ENCODE measurements at places on chromosomes 6 and 20.

DNA sequence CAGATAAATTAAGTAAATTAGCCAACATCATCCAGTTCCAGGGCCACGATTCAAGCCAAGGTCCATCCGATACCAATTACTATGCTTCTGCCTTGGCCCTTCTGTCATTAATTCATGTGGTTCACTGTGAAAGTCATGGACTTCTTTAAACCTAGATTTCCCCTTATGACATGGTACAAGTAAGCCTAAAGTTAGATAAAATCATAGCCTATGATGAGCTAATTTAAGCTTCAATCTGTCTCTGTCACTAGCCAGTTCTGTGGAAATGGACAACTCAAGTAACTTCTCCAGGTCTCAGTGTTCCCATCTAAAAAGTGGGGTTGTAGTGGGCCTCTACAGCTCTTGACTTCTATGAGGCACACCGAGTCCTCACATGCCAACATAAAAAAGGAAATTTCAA lies 225.5 kb upstream of the MARCKS start:
- no peak for DNase-seq

DNA sequence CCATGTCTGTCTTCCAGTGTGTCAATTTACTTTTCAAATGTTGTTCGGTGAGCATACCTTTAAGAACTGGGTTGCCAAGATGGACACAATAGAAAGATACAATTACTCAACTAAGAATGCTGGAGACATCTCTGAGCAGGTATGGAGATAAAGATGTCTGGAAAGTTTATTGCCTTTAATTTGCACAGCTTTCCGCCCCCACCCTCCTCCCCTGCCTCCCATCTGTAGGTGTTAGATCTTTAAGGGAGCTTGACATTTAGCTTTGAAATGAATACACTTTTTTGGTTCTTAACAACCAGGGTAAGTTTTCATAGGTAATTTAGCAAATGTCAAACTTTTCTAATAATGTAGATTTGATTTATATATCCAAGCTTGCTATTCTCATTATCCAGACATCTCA lies 104.4 kb downstream of the BTBD3 start:
- no peak for DNase-seq

GRCh38 chr6:3726421-3726820 lies 25.1 kb downstream of the PXDC1 start:
- DNase-seq, result no peak

DNA sequence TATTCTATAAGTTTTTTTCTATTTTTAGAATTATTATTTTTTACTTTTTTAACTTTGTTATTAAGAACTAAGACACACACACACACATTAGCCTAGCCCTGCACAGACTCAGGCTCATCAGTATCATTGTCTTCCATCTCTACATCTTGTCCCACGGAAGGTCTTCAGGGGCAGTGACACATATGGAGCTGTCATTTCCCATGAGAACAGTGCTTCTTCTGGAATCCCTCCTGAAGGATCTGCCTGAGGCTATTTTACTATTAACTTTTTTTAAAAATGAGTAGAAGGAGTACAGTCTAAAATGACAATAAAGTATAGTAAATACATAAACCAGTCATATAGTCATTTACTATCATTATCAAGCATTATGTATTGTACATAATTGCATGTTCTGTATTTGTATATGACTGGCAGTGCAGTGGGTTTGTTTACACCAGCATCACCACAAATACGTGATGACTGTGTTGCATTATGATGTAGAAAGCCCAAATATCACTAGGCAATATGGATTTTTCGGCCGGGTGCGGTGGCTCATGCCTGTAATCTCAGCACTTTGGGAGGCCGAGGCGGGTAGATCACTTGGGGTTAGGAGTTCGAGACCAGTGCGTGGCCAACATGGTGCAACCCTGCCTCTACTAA lies 57.9 kb downstream of the HIVEP1 start:
- DNase-seq, result no peak

DNA sequence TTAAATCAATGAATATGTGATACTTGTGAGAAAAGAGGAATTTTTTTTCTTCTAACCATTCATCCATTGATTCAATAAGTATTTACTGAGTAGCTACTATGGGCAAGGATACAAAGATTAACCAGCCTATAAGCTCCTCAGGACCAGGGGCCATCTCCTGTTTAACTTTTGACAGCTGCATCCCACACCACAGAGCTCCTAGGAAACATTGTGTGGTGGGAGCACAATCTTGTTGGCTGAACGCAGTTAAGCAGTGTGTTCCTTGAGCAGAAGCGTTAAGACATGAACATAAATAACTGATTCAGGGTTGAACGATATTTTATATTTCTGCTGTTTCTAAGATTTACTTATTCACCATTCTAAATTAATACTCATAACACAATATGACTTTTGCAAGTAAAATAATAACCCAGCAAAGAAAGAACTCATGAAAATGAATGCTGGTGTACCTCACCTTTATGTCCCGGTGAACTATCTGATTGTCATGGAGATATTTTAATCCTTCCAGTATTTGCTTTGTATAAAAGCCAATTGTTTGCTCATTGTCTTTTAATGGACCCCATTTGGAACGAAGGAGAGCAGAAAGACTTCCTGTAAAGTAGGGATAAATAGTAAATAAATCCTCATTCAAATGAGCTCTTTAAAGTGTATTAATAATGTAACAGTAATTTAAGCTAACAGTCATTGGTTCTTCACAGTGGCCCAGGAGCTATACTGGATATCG lies 62.6 kb upstream of the MAP7 start:
- DNase-seq, result no peak

DNA sequence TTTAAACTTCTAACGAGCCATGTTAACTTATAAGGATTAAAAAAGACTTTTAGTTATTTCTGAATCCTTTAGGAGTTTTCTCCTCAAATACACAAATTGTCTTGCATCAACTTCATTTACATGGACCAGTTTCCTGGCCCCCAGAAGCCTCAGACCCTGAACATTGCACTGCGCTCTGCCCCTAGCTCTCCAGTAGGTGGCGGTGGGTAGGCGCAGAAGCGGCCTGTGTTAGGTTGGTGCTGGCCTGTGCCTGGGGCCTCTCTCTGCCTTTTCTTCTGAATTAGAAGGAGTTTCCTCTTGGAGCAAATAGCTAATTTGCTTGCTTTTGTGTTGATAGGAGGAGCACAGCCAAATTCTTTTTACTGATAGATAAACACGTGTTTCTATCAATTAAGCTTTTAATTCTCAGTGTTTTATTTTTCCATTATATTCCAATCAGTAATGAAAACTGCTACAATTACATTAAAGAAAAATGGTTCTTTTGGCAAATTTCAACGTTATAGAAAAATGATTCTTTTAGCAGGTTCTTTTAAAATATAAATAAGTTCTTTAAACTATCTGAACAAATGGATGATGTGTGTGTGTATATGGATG lies 44.4 kb downstream of the DTD1 start:
- peak; percentile 45 for DNase-seq

GRCh38 chr6:162973980-162974379 lies 246.2 kb downstream of the PACRG start:
- DNase-seq, result no peak

DNA sequence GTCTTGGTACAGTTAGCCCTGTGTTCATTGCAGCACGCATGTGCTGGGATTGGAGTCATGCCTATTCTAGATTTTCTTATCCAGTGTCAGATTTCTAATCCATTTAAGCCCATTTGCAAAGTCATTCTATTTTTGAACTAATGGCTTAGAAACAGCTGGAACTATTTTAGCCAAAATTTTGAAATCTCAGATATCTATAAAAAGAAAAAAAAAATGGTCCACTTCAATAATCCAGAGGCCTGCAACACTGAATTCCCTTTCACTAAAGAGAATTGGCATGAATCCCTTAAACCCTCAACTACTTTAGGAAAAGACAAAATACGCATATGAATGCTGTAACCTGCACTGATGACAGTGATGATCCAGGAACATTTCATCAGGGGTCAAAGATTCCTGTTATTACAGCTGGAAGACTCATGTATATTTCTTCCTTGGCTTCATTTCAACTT lies 1.5 kb downstream of the COL21A1 start:
- no peak for DNase-seq

DNA sequence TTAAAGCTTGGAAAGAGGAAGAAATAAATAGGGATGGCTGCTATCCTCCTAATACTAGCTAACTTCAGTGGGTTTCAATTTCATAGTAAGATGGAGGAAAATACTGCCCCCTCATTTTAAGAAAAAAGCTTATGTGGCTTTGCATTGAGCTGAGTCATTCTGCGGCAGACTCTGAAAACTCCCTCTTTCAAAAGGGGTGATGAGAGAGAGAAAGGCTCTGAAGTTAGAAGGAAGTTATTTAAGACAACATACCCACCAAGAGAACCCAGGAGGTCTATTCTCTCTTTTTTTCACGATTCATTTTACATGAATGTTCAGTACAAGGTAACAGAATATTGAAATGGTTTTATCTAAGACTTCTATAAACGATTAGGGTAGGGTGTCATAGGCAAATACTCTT lies 4.5 kb downstream of the PRDM13 start:
- no peak for DNase-seq

DNA sequence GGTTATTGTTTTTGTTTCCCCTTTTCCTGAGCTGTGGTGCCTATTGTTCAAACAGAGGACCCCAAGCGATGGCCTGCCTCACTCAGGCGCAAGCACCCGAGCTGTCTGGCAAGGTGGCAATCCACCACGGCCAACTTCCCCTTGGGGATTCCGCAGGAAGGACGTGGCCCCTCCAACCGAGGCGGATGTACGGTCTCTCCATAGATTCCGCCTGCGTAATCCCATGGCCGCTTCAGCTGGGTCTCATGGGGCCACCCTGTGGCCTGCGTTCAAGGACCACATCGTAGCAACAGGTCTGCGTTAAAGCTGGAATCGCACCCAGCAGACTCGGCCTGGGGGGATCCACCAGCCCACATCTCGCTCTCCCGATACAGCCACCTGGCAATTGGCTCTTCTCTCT lies 79.9 kb downstream of the CEBPB start:
- DNase-seq, result peak; percentile 20

DNA sequence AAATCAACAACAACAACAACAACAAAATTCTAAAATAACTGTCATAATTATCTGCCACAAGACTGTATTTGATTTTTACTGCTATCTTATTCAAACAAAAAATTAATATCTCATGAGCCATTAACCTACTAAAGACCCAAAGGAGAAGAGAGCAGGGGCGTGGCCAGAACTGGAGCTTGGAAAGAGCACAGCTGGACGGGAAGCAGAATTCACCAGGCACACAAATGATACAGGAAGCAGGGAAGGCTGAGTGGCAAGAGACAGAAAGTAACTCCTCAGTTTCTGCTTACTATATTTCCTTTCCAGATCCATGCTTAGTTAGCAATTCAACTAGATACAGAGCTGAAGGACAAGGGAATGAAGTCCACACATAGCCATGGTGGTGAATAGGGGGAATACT lies 54.4 kb downstream of the FKBP5 start:
- no peak for DNase-seq

DNA sequence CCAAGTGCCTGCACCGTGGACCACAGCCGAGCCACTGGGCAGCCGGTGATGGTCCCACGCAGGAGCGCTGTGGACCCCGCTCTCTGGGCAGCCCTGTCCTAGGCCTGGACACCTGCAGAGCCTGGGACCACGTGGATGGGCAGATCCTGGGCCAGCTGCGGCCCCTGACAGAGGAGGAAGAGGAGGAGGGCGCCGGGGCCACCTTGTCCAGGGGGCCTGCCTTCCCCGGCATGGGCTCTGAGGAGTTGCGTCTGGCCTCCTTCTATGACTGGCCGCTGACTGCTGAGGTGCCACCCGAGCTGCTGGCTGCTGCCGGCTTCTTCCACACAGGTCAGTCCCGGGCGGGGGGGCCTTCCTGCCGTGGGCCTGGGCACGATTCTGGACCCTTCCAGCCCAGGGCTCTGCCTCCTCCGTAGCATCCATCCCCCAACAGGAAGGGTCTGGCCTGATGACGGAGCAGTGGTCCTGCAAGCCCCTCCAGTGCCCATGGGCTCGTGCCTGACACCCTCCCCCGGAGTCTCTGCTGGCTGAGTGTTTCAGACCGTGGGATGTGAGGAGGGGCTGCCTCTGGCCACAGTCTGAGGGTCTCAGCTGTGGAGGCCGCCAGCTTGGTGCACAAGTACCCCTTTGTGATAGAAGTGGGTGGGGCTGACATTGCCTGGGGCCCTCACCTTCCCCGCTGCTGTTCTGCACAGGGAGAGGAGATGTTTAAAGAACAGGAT lies 572 bp downstream of the BIRC7 start:
- no peak for DNase-seq

DNA sequence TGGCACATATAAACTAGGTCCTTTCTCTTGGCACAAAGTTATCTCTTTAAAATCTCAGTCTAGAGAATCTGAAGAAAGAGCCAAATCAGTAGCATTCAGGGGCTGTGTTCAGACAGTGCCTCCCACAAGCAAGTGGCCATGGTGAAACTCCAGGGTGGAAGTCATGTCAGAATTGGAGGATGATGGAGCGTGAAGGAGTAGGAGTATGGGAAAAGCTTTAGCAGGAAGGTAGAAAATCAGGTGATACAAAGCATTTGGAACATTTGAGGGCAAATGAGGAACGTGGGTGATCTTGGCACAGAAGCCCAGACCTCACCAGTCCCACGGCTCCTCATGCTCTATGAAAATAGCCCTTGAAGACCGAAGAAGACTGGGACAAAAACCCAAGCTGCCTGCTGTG lies 2.8 kb upstream of the HLA-DQB1 start:
- no peak for DNase-seq

DNA sequence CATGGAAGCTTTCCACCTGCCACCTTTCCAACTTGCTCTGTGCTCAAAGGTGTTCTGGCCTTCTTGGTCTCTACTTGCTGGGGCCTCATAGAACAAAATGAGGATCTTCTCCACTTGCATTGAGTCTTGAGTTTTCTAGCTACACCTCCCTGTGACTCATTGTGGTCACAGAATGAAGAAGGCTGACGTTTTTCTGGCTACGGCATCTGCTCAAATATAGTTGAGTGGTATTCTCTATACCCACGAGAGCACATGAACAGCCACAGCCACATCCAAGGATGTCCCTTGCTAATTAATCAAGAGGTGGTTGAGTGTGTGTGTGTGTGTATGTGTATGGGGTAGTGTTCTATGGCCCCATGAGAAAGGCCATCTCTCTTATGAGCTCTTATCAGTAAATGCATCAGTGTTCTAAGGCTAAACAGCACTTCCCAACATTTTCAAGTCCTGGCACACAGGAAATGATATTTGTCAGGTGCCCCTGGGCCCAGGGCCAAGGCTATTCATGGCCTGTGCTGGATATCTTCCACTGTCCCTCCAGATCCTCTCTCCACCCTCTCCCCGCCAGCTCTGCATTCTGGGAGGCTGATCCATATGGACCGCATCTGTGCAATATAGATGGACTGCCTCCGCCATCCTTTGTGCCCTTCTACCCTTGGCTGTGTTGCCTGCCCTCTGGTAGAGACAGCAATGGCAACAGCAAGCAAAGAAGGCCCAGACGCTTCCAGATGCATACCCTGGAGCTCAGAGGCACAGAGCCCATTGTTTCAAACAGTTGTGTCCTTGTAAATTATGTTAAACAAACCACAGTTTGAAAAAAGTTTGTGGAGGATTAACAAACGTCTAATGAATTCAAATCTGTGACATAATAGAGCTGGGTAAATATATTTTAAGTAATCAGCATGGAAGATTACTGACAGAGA lies 150.2 kb downstream of the LRFN2 start:
- peak; percentile 3 for DNase-seq

DNA sequence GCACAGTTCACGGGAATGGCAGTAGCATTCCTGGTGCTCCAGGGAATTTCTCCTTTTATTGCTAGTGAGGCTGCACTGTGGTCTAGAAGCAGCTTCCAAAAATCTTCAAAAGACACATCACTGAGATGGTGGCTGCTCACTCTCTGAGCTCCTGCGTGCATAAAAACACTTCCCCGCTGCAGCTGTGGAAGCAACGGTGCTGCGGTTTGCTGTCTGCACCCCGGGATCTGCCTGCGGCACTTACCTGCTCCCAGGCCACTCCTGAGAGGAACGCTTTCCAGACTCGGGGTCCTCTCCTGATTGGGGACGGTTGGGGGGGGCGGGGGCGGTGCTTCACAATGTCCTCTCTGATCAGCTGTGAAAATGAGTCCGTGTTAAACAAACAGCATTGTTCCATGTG lies 77.9 kb downstream of the TMEM242 start:
- no peak for DNase-seq

Measured in KG1 (cell line).